ENCODE measurements at places on chromosomes 12 and 14.

- no peak for DNase-seq
Measured at GRCh38 chr12:89370421-89370831, 18.1 kb upstream of the DUSP6 start.

GRCh38 chr14:86955771-86956354, 1037.1 kb downstream of the GALC start:
- no peak for DNase-seq

- no peak for DNase-seq
Measured at GRCh38 chr12:7259060-7259459, 44.8 kb upstream of the ACSM4 start.

GRCh38 chr12:132116709-132117557, 27.2 kb downstream of the DDX51 start:
- DNase-seq: no peak

- DNase-seq: no peak
Measured at GRCh38 chr14:68444449-68445168, 348.3 kb downstream of the ZFP36L1 start.

DNA sequence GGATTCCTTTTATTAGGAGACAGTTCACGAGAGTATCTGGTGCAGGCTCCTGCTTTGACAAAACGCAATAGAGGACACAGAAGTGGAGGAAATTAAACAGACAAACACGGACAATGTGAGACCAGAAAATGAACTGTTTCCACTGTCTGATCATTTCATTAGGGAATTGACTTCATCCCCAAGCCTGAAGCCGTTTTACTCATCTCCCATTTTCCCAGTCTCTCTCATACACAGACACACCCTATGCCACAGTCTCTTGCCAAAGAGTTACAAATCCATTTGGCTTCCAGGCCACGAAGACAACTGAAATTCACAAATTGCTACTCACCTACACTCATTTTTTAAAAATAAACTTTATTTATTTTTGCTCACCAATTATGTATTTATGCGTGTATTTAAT, 1087.8 kb upstream of the TMEM132C start:
- no peak for DNase-seq

DNA sequence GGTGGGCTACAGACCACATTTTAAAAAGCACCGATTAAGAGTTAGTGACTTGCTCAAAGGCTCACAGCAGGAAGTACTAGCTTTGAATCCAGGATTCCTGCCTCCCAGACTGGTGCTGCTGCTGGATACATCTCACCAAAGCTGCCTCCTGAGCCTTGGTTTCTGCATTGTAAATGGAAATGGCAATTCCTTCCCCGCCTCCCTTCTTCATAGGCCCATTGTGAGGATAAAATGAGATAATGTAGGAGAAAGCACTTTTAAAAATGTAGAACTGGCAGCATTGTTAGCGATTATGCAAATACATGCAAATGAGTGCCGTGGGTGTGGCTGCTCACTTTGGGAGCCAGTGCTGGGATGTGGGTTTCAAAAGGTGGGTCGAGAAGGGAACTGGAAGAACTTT, 15.4 kb downstream of the PDE1B start:
- DNase-seq: no peak

- DNase-seq: no peak
Measured at GRCh38 chr12:93847517-93848474, 170.6 kb downstream of the CRADD start.

- DNase-seq: no peak
Measured at GRCh38 chr12:110458756-110459155, 8.6 kb upstream of the ARPC3 start.

DNA sequence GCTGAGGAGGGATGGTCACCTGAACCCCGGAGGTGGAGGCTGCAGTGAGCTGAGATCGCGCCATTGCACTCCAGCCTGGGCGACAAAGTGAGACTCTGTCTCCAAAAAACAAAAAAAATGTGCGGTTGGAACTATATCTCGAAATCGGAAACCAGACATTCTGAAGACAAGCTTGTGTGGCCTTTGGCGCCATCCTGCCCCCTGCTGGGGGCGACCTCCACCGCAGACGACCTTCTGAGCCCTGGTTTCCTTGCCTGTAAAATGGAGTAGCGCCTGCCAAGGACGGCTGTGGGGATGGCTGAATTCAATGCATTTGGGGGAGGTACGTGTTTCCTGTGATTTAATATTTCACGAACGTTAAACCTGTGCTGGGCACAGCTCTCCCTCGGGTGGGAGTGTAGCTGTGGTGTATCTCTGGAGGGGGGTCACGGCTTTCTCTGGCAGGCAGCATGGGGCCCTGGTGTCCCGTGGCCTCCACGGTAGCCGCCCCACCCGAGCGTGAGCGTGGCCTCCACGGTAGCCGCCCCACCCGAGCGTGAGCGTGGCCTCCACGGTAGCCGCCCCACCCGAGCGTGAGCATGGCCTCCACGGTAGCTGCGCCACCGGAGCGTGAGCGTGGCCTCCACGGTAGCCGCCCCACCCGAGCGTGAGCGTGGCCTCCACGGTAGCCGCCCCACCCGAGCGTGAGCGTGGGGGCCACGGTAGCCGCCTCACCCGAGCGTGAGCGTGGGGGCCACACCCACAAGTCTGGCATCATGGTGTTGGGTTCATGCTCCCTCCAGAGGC, 55.3 kb downstream of the LRCOL1 start:
- DNase-seq: no peak

- no peak for DNase-seq
Measured at GRCh38 chr14:74836251-74836960, 39.5 kb downstream of the PROX2 start.

DNA sequence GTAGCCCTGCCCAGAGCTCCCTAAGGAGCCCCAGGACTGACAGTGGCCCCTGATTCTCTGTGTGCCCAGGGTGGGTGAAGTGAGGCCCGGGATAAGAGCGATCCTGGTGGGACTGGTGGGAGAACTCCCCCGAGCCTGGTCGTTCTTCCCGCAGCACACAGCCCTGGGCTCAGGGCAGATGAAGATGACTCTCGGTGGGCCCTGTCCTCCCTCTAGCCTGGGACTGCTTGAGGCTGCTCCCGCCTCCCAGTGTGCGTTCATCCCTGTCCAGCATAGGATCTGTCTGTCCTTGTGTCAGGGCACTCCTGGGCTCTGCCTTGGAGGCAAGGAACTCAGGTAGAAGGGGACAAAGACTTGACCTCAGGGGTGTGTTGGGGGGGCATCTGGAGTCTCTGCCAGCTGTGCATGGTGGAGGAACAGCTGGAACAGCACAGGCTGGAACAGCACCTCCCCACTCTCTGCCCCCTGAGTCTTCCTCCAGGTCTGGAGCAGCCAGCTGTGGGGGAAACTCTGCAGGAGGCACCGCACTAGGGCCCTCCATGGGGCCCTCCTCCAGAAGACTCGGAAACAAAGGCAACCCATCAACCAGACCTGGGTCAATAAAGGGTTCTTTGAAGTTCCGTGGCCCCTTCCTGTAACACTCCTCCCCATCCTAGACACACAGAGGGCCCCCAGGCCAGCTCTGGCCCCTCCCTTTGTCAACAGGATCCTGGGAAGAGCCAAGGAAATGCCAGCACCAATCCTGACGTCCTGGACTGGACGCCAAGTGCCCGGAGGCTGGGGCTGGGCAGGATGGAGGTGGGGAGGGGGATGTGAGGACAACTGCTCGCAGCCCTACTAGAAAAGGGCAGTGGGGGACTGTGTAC, 15.9 kb downstream of the FAIM2 start:
- no peak for DNase-seq

- no peak for DNase-seq
Measured at GRCh38 chr12:6211421-6211869, 11.2 kb downstream of the CD9 start.

DNA sequence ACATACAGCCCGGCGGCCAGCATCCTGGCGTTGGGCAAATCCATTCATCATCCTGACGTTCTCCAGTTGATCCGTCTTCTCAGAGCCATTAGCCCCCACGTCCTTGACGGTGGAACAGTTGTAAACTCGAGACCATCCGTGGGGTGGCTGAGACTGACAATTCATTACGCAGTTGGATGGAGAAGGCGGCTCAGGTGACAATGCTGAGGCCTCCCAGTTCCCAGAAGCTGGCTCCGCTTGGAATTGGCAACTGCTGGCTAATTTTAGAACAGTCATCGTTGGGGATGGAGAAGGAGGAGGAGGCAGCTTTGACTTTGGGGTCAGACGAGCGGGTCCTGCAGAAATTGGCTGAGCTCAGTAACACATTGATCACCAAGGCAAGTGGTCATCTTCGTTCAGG, 186.5 kb downstream of the PHETA1 start:
- DNase-seq: no peak

DNA sequence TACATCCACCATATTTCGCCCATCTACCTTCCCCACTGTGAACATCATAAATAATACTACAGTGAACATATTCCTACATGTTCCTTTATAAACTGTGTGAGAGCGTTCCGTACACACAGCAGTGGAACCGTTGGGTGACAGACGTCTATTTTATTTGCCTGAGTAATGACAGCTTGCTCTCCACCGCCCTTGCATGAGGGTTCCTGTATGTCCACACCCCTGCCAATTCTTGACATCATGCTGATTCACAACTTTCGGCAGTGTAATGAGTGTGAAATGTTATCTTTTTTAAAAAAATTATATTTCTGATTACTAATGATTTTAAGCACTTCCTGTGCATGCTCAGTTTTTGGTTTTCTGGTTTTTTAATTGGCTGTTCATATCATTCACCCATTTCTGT, 4.3 kb upstream of the RAD52 start:
- no peak for DNase-seq

- no peak for DNase-seq
Measured at GRCh38 chr14:98167705-98168104, 1104.3 kb downstream of the BCL11B start.

DNA sequence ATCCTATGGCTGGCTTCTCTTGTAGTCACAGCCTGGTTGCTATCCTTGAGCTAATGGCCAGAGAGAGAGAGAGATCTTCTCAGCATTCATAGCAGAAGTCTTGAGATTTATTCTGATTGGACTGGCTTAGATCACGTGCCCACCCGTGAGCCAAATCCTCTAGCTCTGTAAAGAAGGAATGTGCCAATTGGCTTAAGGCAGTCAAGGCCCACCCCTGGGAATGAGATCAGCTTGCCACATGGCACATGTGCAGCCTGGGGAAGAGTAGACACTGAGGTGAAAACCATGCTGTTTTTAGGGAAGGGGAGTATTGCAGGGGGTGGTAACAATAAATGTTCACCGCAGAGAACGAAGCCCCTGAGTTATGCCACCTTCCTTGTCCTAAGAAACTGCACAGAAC, 36.3 kb downstream of the PLEKHG7 start:
- DNase-seq: no peak

GRCh38 chr12:12645485-12645884, 33.8 kb downstream of the CREBL2 start:
- no peak for DNase-seq

DNA sequence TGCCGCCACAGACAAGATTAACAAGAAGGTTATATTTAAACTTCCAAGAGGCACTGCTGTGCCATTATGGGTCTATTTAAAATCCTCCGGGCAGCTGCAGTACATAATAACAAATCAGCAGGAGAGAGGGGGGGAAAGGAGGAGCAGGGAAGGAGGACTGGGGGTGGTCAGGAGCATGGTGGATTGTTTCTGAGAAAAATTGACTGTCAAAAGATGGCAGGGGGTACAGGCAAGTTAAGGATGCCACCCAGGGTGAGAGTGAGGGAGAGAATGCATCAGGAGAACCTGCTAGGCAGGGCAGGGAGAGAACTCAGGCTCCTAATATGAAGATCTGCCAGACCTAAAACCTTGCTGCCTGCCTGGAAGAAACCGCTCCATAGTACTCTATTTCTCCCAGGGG, 181.8 kb downstream of the GRIN2B start:
- DNase-seq: no peak

DNA sequence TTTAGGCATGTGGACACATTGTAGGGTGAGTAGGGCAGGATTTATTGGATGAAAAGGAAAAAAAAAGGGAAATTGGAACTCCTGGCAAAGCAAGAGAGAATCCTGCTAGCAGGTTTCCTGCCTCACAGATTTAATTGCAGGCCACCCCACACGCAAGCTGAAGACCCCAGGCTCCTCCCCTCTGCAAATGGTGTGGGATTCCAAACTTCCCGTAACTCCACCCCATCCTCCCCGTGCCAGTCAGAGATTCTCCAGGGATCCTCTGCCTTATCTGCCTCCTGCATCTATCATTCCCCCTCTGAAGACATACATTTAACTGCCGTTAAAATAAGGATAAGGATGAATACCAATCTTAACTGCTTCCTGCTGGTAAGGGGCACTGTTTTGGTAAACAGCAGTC, 249.8 kb upstream of the GARIN2 start:
- no peak for DNase-seq

GRCh38 chr14:63833728-63834127, 19.1 kb upstream of the SYNE2 start:
- no peak for DNase-seq

DNA sequence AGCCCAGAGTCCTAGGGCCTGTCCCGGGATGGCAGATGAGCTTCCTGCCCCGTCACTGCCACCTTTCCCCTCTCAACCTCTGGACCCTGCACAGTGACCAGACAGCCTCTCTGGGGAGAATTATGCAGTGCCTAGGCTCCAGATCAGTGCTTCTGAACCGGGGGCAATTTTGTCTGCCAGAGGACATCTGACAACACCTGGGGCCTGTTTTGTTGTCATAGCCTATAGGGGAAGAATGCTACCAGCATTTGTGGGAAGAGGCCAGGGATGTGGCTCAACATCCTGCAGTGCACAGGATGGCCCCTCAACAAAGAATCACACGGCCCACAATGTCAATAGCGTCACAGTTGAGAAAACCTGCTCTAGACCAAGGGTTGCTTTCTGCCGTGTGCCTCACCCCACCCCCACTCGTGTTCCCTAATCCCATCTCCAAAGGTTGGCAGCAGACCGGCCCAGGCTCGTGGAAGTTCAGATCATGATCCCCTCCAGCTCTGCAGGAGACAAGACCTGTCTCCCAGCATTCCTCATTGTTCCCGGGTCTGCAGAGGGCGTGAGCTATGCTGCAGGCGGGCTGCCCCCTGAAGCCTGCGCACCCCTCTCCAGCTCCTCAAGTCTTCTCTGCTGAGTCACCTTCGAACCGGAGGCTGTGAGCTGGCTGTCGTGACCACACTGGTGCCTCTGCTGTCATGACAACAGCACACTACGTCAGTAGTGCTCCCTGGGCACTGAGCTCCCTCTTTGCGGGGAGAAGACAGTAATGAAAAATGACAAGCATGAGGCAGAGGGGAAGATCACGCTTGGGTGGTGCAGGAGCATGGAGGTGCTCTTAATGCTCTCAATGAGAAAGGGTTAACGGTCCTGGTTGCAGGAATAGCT, 2.0 kb upstream of the GAPDH start:
- DNase-seq: peak; percentile 61

GRCh38 chr14:28756884-28757570, 9.6 kb upstream of the FOXG1 start:
- DNase-seq: no peak

- no peak for DNase-seq
Measured at GRCh38 chr14:40847480-40847879, 759.2 kb upstream of the LRFN5 start.

DNA sequence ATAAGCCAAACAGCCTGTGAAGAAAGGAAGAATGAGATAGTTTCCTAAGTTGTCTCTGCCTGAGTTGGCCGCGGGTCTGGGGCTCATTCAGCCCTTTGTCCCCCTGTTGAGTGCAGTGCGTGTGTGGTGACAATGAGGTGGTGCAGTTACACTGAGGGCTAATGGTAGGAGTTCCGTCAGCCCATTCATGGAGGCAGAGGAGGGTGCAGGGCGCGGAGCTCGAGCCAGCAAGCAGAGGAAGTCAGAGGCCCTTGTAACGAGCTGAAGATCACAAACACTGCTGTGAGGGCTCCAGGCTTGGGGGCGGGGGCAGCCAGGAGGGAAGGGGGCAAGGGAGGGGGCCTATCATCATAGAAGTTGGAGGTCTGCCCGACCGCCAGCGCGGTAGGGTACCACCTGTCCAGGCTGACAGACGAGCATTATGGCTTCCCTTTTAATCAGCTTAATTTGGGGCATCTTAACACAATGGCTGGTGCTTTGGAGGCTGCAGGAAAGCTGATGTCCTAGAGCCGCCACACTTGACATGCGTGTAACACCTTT, 20.5 kb downstream of the CCND2 start:
- no peak for DNase-seq

Measured in activated CD4-positive, CD25-positive, alpha-beta regulatory T cell (primary cell).